ENCODE measurements at places on chromosomes 5 and 9.

- DNase-seq: no peak
These were observed 33.3 kb upstream of the CDKN2AIPNL start for GRCh38 chr5:134444941-134445471.

GRCh38 chr5:66143473-66144073, 527 bp upstream of the SREK1 start:
- no peak for DNase-seq

- DNase-seq: no peak
These were observed 19.3 kb upstream of the CAMSAP1 start for GRCh38 chr9:135926402-135927194.

DNA sequence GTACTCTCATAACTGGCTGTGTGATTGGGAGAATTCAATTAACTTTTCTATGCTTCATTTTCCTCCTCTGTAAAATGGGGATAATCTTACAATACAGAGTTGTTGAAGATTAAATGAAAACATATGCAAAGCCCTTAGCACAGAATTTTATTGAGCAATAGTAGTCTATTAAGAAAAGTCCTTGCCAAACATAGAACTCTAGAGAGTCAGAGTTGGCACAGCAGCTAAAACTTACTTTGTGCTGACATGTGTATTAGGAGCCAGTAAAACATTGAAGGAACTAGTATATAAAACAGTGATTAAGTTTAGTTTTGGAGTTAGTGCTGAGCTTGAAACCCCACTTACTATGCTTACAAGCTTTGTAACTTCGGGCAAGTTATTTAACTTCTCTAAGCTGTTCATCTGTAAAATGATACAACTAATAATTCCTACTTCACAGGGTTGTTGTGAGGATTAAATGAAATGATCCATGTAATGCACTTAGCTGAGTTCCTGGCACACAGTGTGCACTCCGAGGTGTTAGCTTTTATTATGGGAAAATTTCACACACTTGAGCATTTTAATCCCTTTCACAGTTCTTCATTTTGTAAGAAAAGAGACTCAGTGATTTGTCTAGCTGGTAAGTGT, 20.0 kb upstream of the GRIN3A start:
- DNase-seq: no peak

DNA sequence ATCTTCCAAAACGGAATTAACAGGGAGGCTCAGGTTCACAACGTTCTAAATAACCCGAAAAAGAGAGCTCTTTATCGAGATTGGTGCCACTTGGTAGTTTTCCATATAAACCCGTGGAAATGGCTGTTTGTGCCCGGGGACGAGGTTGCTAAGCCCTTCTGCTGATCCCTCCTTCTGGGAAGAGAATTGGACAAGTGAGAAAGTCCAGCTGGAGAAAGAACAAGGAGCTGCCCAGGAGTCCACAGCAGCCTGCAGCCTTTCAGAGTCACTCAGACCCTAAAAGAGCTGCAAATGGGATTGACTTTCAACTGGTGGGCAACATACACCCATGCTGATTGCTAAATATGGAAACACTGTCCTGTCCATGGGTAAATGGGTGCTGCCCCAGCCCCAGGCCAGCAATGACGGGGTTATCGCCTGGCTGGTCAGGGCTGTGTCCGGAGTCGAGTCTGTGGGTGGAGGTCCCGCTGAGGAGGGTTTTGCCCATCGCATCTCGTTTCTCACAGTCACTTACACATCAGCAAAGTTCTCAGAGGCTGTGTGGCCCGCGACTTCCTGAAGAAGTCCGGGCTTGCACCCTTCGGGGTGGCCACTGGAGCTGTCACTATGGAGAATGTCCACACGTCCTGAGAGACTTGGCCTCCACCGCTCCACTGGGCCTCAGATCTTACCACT, 40.7 kb upstream of the HSD17B3 start:
- DNase-seq: no peak

GRCh38 chr9:133087429-133088145, 25.8 kb downstream of the CEL start:
- DNase-seq: no peak

DNA sequence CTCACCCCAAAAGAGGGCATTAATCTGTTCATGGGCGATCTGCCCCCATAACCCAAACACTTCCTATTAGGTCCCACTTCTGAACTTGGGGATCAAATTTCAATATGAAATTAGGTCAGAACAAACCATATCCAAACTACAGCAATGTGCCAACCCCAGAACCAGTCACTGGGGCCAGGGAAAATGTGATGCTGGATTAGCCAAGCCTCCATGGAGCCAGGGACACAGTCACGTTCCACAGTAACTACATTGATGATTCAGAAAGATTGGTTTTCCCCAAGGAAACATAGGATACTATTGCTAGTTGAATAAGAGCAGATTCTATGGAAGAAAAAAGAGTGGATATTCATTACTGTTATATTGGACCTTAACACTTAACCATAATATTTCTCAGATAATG, 84.2 kb downstream of the GIN1 start:
- DNase-seq: no peak

DNA sequence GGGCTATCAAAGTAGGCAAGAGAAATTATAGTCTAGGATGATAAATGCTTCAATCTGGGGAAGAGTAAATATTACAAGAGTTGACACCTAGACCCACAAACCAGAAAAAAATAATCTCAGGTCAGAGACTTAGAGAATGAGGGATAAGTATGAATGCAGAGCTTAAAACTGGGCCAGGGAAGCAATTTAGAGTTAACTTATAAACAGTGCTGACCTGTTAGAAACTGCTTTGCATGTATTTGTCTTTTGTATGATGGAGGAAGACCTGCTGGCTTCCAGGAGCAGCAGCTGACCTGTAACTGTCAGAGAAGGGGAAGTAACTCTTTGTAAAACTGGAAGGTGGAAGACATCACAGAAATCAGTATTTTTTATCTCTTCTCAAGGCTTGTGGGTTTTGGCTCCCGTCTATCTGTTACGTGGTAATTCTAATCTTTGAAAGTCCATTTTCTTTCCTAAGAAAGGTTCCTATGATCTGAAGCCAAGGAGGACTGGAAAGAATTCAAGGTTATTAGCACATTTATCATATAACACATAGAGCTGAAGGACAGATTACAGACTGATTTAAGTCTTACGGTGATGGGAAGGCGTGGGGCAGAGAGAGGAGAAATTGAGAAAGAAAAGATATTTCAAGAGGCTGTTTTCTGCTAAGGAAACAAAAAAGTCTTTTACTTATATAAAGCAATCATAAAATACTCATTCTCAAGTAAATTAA, 114.7 kb upstream of the ADAMTS19 start:
- DNase-seq: no peak

DNA sequence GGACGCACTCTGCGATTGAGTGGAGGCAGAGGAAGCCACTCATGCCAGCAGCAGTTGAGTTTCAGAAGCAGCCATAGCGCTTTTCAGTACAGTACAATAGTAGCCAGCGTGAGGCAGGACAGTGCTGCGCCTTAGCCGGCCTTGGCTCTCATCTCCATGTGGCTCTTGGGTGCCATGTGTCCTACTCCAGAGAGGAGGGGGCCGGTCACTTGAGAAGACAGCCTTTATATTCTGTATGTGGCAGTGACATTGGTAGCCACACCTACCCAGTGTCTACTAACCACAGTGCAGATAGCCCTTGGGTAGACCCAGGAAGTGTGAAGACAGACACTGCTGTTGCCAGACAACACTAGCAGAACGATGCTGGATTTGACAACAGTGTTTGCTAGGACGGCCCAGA, 42.3 kb downstream of the FAM78A start:
- DNase-seq: no peak

- DNase-seq: no peak
These were observed 4.7 kb upstream of the TMEM141 start for GRCh38 chr9:136786451-136786850.

Measured in effector CD4-positive, alpha-beta T cell (primary cell).